ENCODE measurements at places on chromosomes 7 and 10. TPM values are rescaled to one million over a fixed set of nuclear protein-coding genes. Genes with fewer than 3 reads are reported as not detected.
A peak's percentile ranks its signal among the peaks of the same experiment; 100 is the strongest.

The CALML5 gene
- not detected for total RNA-seq

The XRCC2 gene
- 1.1 TPM for total RNA-seq

The FGFR2 gene
- not detected for total RNA-seq

The GRID2IP gene
- total RNA-seq: not detected

The ATOH7 gene
- not detected for total RNA-seq

The SUN1 gene
- total RNA-seq: 110 TPM

The A1CF gene
- not detected for total RNA-seq

- no peak for DNase-seq
Measured at GRCh38 chr7:148485618-148486017, 104.9 kb upstream of the C7orf33 start.

DNA sequence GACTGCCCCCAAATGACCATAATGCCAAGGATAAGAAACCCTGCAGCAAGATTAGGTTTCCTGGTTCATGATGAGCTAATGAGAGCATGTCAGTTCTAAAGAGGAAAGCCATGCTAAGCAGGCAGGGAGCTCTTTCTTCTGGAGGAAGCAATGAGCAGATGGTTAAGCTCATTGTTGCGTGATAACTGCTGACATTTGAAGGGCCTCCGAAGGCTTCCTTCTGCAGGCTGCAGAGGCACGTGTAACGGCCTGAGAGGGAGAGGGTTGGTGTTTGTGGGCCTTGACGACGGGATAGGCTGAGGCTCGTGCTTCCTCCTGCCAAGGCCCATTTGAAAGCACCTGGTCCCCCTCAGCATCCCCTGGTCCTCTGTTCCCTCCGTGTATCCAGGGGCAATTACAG, 63.5 kb upstream of the BTBD16 start:
- no peak for DNase-seq

DNA sequence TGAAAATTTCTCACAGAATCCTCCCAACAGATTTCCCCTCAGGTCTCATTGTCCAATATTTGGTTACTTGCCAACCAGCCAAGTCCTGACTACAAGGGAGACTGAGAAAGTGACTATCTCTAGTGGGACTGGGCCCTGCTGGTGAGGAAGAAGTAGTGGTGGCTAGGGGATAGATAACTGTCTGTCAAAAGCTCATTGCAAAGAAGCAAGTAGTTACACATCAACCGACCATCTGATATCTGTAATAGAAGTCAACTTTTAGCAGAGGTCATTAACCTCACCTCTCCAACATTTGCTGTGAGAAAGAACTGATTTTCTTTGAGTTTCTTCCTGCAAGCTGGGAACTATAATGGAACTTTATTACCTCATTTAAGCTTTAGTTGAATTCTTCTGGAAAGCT, 15.2 kb downstream of the STAMBPL1 start:
- DNase-seq: no peak

GRCh38 chr7:110835218-110835617, 255.7 kb upstream of the LRRN3 start:
- DNase-seq: no peak

DNA sequence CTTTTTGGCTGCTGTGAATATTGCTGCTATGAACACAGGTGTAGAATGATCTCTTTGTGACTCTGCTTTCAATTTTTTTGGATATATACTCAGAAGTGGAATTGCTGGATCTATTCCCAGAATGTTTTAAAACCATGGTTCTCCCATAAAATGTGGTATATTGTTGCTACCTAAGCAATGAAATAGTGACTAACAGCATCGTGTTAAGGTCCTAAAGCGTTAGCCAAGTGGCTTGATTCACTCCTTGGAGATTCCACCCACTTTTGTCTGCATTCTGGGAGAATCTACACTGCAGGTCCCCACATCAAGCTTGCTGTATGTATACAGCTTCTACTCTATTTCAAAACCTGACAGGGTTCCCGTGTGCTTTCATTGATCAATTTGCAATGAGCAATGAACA, 105.6 kb downstream of the CDK6 start:
- peak; percentile 78 for DNase-seq

DNA sequence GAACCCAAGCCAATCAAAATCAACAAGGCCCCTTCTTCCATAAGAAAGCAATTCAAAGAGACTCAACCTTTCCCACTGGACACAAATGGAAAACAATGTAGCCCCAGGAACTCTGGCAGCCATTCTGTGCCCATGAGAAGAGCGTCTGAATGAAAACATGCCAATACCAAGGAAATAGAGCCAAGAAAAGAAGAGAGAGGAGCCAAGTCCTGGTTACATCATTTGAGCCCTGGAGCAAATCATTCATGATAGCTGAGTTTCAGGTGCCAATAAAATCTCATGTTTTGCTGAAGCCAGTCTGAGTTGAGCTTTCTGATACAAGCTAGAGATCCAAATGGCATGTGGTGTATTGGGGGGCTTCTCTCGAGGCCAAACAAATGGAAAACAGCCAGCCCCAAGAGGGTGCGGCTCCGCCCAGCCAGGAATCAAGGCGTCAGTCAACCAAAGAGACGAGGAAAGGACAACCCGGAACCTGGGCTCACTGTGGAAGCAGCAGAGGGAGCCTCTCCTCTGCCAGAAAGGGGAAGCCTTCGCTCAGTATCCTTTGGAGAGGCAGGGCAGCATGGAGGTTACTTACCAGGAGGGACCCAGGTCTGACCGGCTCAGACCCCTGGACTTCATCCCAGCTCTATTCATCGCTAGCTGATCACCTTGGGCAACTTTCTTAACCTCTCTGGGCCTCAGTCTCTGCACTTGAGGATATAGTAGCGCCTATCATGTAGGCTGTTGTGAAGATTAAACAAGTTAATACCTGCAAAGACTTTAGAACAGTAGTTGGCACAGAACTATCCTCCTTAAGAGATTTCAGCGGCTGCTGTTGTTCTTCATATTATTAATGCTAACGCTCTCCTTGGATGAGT, 61.8 kb downstream of the OAT start:
- no peak for DNase-seq

DNA sequence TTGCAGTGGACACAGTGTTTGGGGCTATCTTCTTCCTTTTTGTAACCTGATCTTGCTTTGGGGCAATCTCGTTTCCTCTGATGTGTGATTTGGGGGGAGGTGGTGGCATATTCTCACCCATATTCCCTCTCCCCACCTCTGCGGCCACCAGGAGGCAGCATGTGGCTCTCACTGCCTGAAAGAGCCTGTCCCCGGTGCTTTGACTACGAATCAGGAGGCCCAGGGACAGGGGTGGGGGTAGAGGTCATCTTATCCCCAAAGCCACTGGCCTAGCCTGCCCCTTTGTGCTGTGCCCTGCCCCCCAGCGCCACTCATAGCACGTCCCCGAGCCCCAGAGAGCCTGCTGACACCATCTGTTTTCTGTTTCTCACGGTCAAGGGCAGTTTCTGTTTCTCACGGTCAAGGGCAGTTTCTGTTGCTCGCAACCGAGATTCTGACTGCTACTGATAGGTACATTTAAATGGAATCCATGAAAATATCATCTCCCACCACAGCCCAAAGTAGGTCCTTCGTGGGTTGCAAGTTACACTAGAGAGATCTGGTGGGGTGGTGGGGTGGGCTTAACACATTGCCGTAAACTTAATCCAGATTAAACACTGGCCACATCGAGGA, 28.2 kb downstream of the PHYH start:
- peak; percentile 19 for DNase-seq

GRCh38 chr10:77151408-77151807, 486.2 kb downstream of the KCNMA1 start:
- no peak for DNase-seq

- DNase-seq: peak; percentile 5
Measured at GRCh38 chr7:31129067-31129466, 77.0 kb downstream of the ADCYAP1R1 start.

DNA sequence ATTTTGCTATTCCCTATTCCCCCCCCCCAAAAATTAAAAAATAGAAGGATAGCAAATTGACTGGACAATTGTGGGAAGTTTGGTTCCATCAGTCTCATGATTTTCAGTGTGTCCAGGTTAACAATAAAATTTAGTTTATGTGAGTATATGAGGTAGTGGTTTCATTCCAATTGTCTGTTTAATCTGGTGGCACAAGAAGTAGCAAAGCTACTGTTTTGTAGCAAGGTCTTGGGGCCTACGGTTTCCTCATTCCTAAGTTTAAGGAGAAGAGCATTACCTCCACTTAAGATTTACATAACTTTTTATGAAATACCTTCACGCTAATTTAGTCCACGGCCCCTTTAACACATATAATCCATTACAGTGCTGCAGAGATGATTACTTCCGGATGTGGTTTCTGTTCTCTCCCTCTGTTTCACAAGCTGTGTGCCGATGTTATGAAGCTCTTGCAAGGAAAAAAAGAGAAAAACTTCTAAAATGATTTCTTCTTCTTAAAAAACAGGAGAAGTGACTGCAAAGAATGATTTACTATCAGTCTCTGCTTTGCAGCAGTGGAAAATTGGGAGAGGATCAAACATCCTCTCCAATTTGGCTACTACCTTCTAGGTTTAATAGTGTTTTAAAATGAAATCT, 32.7 kb upstream of the NPVF start:
- DNase-seq: peak; percentile 83

DNA sequence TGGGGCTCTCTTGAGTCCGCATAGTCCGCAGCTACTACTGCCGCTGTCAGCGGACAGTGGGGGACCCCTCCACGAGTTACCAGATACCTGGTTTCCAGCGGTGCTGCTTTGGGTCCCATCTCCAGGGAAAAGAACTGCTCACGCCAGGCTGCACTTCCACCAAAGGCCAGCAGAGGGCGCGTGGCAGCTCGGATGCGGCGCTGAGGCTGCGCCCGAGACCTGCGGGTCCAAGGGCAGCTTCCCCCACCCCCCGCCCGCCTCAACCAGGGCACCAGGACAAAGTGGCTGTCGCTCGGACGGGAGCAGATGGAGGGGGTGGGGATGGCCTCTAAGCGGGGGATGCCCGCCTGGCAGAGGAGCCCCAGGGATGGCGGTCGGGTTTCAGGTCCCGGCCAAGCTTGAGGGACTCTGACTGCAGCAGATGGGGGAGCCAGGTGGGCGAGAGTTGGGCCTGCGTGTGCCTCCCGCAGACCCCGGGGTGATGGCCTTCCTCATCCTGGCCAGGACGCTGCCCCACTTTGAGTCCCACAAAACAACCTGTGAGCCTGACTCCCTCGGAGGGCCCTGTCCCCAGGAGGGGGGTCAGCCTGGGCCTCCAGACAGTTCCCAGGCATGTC, 23.8 kb upstream of the ZNF735 start:
- DNase-seq: peak; percentile 5

DNA sequence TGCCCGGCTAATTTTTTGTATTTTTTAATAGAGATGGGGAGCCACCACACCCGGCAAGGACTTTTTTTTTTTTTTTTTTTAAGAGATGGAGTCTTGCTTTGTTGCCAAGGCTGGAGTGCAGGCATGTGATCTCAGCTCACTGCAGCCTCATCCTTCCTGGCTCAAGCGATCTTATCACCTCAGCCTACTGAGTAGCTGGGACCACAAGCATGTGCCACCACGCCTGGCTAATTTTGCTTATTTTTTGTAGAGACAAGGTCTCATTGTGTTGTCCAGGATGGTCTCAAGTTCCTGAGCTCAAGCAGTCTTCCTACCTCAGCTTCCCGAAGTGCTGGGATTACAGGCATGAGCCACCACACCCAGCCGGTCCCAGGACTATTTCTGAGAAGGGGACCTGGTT, 9.3 kb upstream of the MCU start:
- peak; percentile 54 for DNase-seq

GRCh38 chr10:124680675-124681074, 63.5 kb downstream of the FAM53B start:
- DNase-seq: peak; percentile 58

DNA sequence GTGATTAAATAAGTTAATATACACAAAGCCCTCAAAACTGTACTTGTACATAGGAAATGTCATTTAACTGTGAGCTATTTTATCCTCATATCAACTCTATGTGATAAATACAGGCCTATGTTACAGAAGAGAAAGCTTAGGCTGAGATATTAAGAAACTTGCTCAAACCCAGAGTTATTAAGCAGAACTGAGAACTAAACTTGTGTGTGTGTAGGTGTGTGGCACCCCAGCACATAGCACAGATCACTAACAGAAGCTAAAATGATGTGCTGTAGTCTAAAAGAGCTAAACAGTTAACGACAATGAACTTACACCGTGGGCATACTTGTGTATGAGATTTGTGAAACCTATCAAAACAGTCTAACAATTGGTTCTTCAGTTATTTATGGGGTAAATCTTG, 34.5 kb downstream of the MTPN start:
- no peak for DNase-seq

DNA sequence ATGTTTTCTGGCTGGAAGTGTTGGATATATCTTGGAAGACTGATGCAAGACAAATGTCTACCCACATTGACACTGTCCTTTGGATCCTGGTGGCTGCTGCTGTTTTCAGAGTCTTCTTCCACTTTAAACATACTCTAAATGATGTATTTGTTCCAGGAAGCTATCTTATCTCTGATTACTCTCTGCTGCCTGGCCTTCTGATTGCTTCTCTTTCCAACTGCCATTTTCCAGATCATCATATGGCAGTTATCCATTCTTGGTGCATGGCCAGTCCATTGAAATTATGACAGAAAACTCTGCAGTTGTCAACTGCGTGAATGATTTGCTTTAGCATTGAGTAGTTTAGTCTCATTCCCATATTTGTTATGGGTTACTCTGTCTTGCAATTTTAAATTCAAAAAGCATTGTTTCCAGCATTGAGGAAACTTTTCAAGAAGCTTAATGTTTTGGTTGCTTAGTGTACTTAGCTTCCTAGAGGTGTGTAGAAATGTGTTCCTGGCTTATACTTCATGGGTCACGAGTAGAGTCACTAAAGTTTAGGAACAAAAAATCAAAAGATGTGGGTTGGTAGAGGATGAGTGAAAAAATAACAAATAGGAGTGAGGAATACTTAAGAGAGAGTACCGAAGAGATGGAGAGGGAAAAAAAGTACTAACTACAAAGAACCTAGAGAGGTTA, 268.3 kb upstream of the MTPN start:
- DNase-seq: no peak

- no peak for DNase-seq
Measured at GRCh38 chr7:103398483-103399127, 47.4 kb downstream of the SLC26A5 start.

GRCh38 chr7:157405501-157405900, 68.7 kb downstream of the DNAJB6 start:
- no peak for DNase-seq

DNA sequence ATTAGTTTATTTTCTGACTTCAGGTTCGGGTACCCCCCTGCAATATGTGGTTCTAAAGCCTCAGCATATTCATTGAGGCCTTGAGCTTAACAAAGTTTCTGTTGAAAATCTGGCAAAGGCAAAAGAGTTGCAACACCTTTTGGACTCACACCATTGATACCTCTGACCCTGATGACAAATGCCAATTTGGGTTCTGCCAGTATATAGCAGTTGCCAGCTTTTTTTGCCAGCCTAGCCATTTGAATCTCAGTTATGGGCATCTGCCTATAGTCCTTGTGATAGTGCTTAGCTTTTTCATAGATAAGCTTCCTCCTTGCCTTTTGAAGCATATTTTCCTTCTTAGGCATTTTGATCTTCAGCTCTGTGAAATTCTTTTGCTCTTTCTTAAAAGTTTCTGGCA, 31.9 kb downstream of the LIPJ start:
- DNase-seq: peak; percentile 3

GRCh38 chr7:80060218-80060806, 74.3 kb upstream of the GNAI1 start:
- peak; percentile 64 for DNase-seq

GRCh38 chr10:3265088-3265487, 92.5 kb upstream of the PITRM1 start:
- no peak for DNase-seq

GRCh38 chr10:33665501-33665900, 331.0 kb upstream of the NRP1 start:
- DNase-seq: peak; percentile 69

GRCh38 chr10:102451105-102451969, at the start of gene C10orf95:
Gene C10orf95 (minus strand): TSS chr10:102451543. CDS start chr10:102451093, 450 bp downstream.
- DNase-seq: peak; percentile 42

GRCh38 chr10:116210588-116211346, 62.2 kb downstream of the GFRA1 start:
- DNase-seq: no peak

Data from GM23248 (cell line).